ENCODE measurements at places on chromosomes 12 and 14. TPM values are rescaled to one million over a fixed set of nuclear protein-coding genes. Genes with fewer than 3 reads are reported as not detected.

GRCh38 chr12:54360717-54361456 lies 3.4 kb downstream of the GPR84 start:
- H3K27ac ChIP-seq: peak overlapping the region; percentile 95
- H3K4me1 ChIP-seq: peaks cover 86% of the 10 kb centered on the region
- no peak overlapping the region for H3K4me3 ChIP-seq
- no peaks in the 10 kb centered on the region for H3K27me3 ChIP-seq
- H3K36me3 ChIP-seq: no peaks in the 10 kb centered on the region

GRCh38 chr12:18589316-18589715 lies 148.5 kb downstream of the PLCZ1 start:
- H3K27me3 ChIP-seq: no peaks in the 10 kb centered on the region
- H3K4me3 ChIP-seq: no peak overlapping the region
- H3K27ac ChIP-seq: no peak overlapping the region
- no peaks in the 10 kb centered on the region for H3K4me1 ChIP-seq

- H3K4me1 ChIP-seq: peaks cover 30% of the 10 kb centered on the region
- peak; percentile 60 for DNase-seq
- peak overlapping the region; percentile 16 for H3K27ac ChIP-seq
- H3K4me3 ChIP-seq: no peak overlapping the region
- H3K36me3 ChIP-seq: no peaks in the 10 kb centered on the region
These were observed 9.1 kb downstream of the HEATR5A start for GRCh38 chr14:31411218-31411727.

The GCH1 gene
- total RNA-seq: 9.0 TPM

- H3K36me3 ChIP-seq: peaks cover 52% of the 10 kb centered on the region
- no peaks in the 10 kb centered on the region for H3K4me1 ChIP-seq
- no peak for DNase-seq
- H3K4me3 ChIP-seq: peak overlapping the region; percentile 97
- no peaks in the 10 kb centered on the region for H3K27me3 ChIP-seq
- peak overlapping the region; percentile 98 for H3K27ac ChIP-seq
These were observed 1.9 kb downstream of the SLC25A3 start for GRCh38 chr12:98595243-98595988.

The USP44 gene
- 11.3 TPM for total RNA-seq

The AGAP2 gene
- total RNA-seq: 5.8 TPM

GRCh38 chr14:35341751-35342488 lies 49.7 kb downstream of the PSMA6 start:
- no peak overlapping the region for H3K4me3 ChIP-seq
- peak overlapping the region; percentile 95 for H3K27ac ChIP-seq
- peaks cover 31% of the 10 kb centered on the region for H3K4me1 ChIP-seq
- peak; percentile 93 for DNase-seq
- no peaks in the 10 kb centered on the region for H3K27me3 ChIP-seq

The SRRM4 gene
- total RNA-seq: not detected

DNA sequence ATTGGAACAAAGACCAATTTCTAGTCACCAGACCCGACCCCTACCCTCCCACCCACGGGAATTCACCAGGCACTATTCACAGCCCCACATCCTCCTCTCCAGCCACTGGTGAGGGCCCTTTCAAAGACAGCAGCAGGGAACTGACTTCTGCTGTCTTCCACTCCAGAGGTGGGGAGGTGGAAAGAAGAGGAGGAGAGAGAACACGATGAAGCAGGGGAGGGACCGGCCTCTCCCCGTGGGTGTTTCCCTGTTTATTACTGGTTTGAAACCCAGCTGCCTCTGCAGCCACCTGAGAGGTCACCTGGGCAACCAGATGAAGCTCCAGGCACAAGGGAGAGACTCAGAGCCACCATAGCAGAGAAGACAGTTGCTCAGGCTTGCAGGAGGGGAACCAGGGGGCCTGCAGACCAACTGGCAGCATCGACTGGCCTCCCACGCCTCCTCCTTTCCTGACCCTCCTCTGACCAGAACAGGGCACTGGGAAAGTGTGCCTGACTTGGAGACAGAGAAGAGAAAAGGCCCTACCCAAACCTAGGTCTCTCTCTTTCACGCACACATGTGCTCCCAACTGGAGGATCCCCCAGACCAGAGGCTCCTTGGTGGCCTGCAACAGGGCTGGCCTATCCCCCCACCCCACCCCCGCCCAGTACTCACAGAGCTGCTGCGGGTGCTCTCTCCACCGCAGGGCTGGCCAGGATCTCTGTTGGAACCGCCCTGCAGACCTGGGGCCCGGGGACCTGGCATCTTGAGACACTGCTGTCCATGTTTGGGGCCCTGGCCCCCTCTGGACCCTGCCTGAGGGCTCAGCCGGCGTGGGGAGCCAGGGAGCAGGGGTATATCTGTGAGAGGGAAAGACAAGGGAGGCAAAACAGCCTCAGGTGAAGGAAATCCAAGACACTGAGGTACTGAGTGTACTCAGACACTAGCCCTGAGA lies 22.8 kb downstream of the ANO2 start:
- H3K4me1 ChIP-seq: no peaks in the 10 kb centered on the region
- peaks cover 13% of the 10 kb centered on the region for H3K27me3 ChIP-seq
- no peak overlapping the region for H3K27ac ChIP-seq
- H3K36me3 ChIP-seq: no peaks in the 10 kb centered on the region

DNA sequence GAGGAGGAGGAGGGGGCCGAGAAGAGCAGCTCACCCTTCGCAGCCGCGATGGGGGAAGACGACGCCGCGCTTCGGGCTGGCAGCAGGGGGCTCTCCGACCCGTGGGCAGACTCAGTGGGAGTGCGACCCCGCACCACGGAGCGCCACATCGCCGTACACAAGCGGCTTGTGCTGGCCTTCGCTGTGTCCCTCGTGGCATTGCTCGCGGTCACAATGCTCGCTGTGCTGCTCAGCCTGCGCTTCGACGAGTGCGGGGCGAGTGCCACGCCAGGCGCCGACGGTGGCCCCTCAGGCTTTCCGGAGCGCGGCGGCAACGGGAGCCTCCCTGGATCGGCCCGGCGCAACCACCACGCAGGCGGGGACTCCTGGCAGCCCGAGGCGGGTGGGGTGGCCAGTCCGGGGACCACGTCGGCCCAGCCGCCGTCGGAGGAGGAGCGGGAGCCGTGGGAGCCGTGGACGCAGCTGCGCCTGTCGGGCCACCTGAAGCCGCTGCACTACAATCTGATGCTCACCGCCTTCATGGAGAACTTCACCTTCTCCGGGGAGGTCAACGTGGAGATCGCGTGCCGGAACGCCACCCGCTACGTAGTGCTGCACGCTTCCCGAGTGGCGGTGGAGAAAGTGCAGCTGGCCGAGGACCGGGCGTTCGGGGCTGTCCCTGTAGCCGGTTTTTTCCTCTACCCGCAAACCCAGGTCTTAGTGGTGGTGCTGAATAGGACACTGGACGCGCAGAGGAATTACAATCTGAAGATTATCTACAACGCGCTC lies 745 bp downstream of the TRHDE start:
- H3K27ac ChIP-seq: peak overlapping the region; percentile 58
- peak; percentile 64 for DNase-seq
- H3K27me3 ChIP-seq: peaks cover 37% of the 10 kb centered on the region
- peaks cover 22% of the 10 kb centered on the region for H3K4me1 ChIP-seq
- peak overlapping the region; percentile 49 for H3K4me3 ChIP-seq
- no peaks in the 10 kb centered on the region for H3K36me3 ChIP-seq

DNA sequence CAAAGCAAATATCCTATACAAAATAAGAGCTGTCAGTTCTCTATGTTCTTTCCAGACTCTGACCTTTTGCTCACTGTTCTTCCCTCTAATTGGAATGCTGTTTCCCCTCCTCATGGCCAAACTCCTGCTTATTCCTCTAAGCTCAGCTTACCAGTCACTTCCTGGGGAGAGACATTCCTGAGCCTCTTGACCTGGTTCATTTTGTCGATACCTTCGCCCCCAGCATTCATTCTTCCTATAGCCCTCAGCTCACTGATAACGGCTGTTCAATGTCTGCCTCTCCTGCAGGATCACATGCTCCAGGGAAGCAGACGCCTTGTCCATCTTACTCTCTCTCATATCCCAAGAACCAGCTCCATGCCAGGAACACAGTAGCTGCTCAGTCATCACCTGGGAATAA lies 431.0 kb downstream of the MED13L start:
- no peaks in the 10 kb centered on the region for H3K27me3 ChIP-seq
- no peaks in the 10 kb centered on the region for H3K4me1 ChIP-seq
- no peak overlapping the region for H3K4me3 ChIP-seq
- no peak for DNase-seq

GRCh38 chr12:80271780-80272179 lies 172.3 kb upstream of the PTPRQ start:
- H3K36me3 ChIP-seq: no peaks in the 10 kb centered on the region
- no peak overlapping the region for H3K27ac ChIP-seq
- H3K4me1 ChIP-seq: peaks cover 5% of the 10 kb centered on the region

DNA sequence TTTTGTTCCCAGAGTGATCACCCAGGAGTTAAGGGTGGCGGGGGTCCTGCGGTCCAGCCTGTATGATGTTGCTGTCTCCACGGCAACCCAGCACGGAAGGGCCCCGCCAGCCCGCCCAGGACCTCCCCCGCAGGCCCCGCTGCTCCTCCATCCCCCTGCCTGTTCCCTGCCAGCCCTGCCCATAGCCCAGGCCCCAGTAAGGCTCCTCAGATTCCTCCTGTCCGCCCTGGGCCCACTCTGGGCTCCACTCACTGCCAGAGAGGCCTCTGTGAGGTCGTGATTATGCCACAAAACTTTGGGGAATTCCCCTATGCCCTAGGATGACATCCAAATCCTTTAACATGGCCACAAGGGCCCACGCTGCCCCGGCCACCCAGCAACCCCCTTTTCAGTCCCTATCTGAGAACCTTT lies 20.8 kb downstream of the HSP90AA1 start:
- no peak overlapping the region for H3K27ac ChIP-seq
- peaks cover 11% of the 10 kb centered on the region for H3K4me1 ChIP-seq
- peak; percentile 63 for DNase-seq

GRCh38 chr12:89621521-89621920 lies 87.1 kb downstream of the ATP2B1 start:
- DNase-seq: peak; percentile 3
- H3K27ac ChIP-seq: no peak overlapping the region
- H3K27me3 ChIP-seq: no peaks in the 10 kb centered on the region
- H3K4me1 ChIP-seq: no peaks in the 10 kb centered on the region
- H3K36me3 ChIP-seq: peaks cover 36% of the 10 kb centered on the region

DNA sequence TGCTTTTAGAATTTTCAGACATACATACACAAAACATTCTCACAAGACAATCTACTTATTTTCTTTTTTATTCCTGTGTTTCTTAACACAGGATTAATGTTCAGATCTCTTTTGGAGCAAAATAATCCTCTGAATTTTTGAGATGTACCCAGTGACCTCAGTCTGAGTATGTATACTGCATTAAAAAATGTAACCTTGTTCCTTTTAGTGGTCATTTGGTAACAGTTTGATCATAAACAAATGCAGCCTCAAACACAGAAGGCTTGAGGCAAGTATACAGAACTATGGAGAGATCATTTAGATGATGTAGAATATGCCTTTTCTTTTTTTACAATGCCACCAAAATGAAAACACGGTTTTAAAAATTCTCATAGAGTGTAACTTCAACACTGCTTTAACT lies 9.7 kb downstream of the HIF1A start:
- no peak overlapping the region for H3K4me3 ChIP-seq
- no peaks in the 10 kb centered on the region for H3K27me3 ChIP-seq
- H3K27ac ChIP-seq: no peak overlapping the region
- peaks cover 16% of the 10 kb centered on the region for H3K4me1 ChIP-seq
- H3K36me3 ChIP-seq: no peaks in the 10 kb centered on the region
- DNase-seq: no peak

DNA sequence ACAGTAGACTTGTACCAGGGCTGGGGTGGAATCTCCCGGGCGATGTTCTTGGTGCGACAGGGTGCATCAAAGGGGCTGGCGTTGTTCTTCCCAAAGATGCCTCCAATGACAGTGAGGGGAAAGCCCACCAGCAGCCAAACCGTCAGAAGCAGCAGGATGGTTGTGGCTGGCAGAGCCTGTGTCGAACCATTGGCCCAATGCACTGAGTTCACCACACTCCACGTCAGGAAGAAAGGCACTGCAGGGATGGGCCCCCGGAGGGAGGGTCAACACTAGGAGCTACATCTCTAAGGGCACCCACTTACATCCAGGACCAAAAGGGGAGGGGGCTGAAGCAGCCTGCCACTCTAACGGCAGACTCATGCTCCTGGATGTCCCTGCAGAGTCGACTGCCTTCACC lies 1.8 kb upstream of the IPO4 start:
- no peak overlapping the region for H3K27ac ChIP-seq
- no peak for DNase-seq
- H3K27me3 ChIP-seq: no peaks in the 10 kb centered on the region
- no peak overlapping the region for H3K4me3 ChIP-seq

The REM2 gene
- total RNA-seq: 0.29 TPM

The ALG10 gene
- 6.7 TPM for total RNA-seq

The ART4 gene
- 2.7 TPM for total RNA-seq

The SCYL2 gene
- 49.0 TPM for total RNA-seq

DNA sequence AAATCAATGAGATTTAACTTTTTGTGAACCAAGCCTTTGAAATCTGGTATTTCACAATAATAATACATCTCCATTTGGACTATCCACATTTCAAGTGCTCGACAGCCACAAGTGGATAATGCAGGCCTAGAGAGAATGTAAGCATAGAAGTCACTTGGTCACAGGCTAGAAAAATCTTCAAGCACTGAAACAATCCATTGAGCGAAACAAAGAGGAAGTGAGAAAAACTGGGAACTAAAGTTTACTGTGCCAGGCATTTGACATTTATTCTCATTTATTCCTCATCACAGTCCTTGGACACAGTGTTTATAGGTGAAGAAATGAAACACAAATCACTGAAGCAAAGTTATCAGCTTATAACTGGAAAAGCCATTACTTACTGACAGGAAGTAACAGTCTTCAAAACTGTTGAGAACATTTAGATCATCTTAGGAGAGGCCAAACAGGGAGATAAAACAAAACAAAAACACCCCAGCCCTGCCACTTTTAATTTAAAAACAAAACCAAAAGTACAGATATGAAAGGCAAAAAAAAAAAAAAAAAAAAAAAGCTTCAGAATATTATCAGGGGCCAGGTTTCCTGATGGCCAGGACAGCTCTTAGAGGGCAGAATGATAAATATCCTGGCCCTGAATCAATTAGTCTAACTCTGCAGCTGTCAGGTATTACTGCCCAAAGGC lies 29.2 kb downstream of the GNS start:
- peaks cover 76% of the 10 kb centered on the region for H3K36me3 ChIP-seq
- no peaks in the 10 kb centered on the region for H3K27me3 ChIP-seq
- H3K4me3 ChIP-seq: no peak overlapping the region
- no peaks in the 10 kb centered on the region for H3K4me1 ChIP-seq

- H3K27ac ChIP-seq: no peak overlapping the region
- H3K4me1 ChIP-seq: no peaks in the 10 kb centered on the region
- no peaks in the 10 kb centered on the region for H3K36me3 ChIP-seq
- no peak overlapping the region for H3K4me3 ChIP-seq
- DNase-seq: no peak
These were observed 834.7 kb downstream of the DIO2 start for GRCh38 chr14:79376557-79376956.

The SLC8A3 gene
- total RNA-seq: 0.44 TPM

- H3K4me3 ChIP-seq: no peak overlapping the region
- no peak overlapping the region for H3K27ac ChIP-seq
- H3K36me3 ChIP-seq: no peaks in the 10 kb centered on the region
- DNase-seq: no peak
These were observed 411.9 kb downstream of the NELL2 start for GRCh38 chr12:44464180-44464579.

The LRRC43 gene
- total RNA-seq: 0.70 TPM

DNA sequence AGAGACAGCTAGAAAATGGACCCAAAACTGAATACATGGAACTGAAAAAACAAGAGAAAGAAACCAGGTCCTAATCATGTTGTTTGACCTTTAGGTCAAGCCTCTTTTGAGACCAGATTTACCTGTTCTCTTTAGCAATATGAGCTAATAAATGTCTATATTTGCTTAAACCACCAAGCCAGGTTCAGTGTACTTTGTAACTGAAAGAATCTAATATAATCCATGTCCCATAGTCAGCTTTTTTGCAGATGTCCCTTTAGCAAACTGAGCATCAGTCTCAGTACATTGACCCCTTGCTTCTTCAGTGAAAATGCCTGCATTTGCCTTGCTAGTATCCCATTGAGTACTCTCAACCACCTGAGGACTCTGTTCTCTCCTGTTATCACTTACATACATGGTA lies 61.7 kb downstream of the PLCZ1 start:
- DNase-seq: no peak
- no peaks in the 10 kb centered on the region for H3K36me3 ChIP-seq
- H3K27ac ChIP-seq: no peak overlapping the region

All from left lung (tissue), 14 donors.